ENCODE measurements at places on chromosomes 5 and 9.

DNA sequence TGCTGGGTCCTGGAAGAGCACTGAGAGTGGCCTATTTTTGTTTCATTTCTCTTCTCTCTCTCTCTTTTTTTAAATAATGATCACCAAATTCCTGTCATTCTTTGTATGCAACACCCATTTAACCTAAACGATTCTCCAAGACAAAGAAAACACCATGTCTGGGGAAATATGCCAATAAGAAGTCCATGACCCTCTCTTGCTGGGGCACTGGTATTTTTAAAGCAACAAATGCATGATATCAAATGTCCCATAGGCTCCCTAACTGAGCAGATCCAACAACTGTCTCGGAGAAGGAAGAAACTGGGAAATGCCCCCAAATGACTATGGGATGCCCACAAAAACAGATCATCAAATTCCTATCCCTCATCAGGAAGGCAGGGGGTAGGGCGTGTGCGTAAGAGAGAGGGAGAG, 567.4 kb downstream of the CCDC171 start:
- DNase-seq = no peak

DNA sequence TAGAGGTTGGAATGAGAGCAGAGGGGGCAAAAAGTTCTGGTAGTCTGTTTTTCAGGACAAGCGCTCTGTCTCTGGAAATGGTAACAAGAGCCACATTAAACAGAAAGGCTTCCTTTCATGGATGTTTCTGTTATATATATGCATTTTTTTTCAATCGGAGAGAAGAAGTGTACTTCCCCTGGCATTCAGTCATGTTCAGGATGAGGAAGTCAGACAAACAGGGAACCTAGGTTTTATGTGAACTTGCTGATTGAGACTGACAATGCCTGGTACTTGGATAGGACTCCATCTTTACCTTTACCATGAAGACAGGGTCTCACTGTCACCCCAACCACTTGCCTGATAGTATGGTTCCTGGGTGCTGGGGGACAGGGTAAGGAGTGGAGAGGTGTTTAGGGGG, 30.1 kb upstream of the ZBED3 start:
- peak; percentile 72 for DNase-seq

GRCh38 chr5:172102913-172103626, 85.0 kb downstream of the STK10 start:
- DNase-seq = no peak

DNA sequence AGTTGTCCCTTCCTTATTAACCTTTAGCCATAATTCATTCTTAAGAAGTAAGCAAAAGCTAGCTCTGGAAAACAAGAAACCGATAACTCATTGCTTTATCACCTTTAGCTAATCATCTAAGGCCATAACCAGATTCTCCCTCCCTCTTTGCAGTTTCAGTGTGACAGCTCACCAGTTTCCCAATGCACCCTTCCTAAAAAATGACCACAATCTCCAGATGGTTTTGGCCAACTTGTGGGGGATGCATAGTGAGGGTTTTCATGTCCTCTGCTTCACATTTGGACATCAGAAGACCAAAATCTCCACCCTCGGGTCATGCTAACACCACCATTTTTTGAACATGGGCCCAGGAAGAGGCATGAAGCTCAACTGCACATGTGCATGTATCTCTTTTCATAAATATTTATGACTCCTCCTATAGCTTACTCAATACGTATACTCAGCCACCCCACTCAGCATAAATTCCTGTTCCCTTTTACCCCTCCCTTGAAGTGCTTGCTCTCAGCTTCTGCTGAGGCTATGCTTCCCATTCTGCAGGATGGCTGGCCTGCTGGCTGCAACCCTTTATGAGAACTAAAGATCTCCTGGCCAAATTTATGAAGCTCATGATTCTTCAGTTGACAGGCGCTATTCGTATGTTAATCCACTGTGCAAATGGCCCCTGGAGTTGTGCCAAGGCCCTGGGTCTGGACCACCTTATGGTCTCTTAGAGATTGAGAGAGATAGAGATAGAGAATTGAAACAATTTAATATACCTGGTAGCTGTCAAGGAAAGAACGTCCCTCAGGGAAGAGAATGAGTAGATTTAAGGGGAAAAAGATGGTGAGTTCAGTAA, 14.8 kb downstream of the PPP3R2 start:
- DNase-seq = peak; percentile 84

- peak; percentile 35 for DNase-seq
These were observed 3.1 kb upstream of the AHRR start for GRCh38 chr5:318341-318897.

- no peak for DNase-seq
These were observed at the start of gene HSPB3 for GRCh38 chr5:54455413-54456157. Gene HSPB3 (plus strand): TSS chr5:54455699. CDS start chr5:54455790, 91 bp downstream.

GRCh38 chr5:50535393-50535792, 94.3 kb upstream of the EMB start:
- DNase-seq = no peak

DNA sequence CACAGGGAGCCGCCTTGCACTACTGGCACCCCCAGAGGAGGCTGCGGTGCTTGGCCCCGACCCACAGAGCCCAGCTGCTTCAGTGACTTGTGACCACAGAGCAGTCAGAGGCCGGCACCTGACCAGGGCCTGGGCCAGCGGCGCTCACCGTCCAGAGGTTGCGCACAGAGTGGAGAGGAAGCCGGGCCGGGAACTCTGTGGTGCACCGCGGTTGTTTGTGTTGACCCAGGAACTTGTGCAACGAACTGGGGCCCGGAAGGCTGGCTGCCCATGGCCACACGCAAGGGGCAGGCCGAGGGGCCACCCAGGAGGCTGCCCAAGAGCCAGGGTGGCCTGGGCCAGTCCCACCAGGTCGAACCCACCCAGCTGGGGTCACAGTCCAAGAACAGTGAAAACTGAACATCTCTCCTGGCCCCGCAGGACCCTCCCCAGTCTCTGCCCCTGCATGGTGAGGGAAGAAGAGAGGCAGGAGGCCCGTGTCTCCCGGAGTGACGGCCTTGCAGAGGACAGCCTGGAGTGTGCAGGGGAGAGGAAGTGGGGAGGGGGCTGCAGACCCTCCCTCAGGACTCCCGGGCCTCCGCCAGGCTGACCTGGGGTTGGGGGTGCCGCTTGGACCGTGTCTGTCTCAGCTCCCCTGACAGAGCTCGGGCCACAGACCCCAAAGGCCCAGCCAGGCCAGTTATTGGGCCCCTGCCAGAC, 42.8 kb upstream of the EGFL7 start:
- DNase-seq = peak; percentile 95

GRCh38 chr5:52817818-52818217, 30.1 kb downstream of the ITGA1 start:
- no peak for DNase-seq

GRCh38 chr9:104826079-104826775, 62.3 kb downstream of the NIPSNAP3B start:
- no peak for DNase-seq

DNA sequence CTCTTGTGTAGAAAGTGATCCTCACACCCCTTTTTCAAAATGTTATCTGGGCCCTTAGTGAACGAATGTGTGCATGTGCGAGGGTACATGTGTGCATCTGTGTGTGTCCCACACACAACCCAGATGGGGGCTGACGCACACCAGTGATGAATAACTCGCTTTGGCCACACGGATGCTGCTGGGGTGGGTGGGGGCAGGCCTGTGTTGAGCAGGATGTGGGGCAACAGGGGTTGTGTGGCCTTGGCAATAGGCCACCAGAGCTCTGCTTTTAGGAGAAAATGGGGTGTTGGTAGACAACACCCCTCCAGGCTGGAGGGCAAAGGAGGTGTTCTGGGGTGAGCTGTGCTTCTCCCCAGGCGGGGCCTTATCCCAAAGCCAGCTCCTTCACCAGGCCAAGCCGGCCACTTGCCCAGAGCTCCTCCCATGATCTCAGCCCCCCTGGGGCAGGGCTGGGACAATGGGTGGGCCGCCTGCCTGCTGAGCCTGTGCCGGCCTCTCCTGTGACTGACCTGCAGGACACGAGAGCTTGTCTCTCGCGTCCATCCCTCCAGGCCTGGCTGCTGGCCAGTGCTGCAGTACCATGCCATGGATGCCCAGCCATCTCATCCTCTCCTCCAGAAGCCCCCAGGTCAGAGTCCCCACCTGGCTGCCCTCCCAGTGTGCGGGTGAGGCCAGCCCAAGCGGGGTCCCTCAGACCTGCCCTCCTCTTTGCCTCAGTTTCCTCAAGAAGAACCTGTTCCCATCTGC, 1.7 kb downstream of the DBN1 start:
- DNase-seq = no peak

GRCh38 chr5:90519081-90519480, 10.3 kb downstream of the LYSMD3 start:
- DNase-seq = no peak

DNA sequence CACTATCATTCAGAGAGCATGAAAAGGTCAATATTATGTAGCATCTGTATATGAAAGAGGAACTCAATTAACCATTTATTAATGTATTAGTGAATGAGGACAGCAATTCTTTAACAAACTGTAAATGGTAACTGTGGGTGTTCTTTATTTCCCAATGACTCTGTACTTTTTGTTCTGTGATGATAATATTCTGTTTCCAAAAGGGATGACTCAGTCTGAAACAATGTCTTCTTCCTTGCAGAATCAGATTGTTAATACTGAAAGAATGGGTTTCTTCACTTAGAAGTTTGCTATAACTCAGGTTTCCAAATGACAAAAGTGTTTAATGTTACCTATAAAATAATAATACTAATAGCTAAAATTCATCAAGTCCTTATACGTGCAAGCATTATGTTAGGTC, 1518.7 kb upstream of the WWC1 start:
- no peak for DNase-seq

DNA sequence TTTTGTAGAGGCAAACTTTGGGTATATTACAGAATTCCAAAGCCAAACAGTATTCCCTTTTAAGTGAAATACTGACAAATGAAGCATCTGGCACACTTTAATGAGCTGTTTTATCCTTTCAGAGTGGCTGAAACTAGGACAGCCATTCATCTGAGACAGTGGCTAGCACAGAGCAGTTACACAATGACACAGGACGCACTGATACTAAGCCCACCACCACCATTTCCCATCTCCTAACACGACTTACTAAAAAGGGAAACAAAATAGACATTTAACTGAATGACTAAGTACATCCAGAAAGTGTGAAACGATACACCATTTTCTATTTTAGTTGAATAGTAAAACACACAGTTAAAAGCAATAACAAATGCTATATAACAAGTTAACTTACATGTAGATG, 120.4 kb upstream of the RETREG1 start:
- DNase-seq = no peak

GRCh38 chr9:8750639-8751051, 951.1 kb upstream of the DMAC1 start:
- DNase-seq = no peak

DNA sequence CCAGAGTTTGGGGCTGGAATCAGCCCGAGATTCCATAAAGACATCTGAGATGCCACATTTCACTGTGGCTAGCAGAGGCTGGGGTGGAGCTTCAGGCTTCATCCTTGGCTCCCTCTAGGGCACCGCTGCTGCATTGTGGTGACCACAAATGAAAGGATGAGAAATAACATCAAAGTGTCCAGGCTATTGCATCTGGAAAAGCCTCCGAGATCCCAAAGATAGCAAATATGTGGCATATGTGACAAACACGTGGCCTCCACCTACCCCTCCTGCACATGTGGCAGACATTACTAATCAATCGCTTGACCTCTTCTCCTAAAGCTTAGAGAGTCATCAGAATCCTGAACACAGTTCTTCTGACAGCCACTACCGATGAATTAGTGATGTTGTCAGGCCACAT, 4.5 kb downstream of the SPARC start:
- no peak for DNase-seq

GRCh38 chr9:107131108-107131799, 151.8 kb upstream of the RAD23B start:
- no peak for DNase-seq

- DNase-seq = no peak
These were observed 115.7 kb downstream of the ESM1 start for GRCh38 chr5:54869691-54870090.

DNA sequence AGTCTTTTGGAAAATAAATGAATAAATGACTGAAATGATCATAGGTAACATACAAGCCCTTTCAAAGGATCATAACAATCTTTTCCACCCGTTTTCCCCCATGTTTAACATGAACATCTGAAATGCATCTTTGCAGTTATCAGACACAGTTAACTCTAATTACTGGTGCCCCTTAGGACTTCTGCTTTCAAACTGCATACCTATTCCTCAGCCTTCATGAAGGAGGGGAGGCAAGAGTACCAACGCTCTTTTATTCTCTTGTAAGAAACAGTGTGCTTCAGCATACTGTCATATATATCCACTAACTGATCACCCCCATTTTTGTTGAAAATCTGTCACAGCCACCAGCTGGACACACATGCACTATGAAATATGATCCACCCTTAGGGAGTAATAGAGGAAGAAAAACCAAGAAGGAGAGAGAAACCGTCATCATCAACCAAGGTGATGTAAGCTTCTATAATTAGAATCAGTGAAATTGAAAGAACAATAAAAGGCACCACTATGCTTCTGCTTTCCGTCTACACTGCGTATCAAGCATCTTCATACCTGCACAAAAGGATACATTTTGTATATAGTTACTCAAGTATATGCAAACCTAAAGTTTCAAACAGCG, 98.7 kb downstream of the RAPGEF6 start:
- peak; percentile 79 for DNase-seq

GRCh38 chr5:10562201-10563109, 1.4 kb upstream of the ANKRD33B start:
- DNase-seq = peak; percentile 55

- DNase-seq = peak; percentile 17
These were observed 24.0 kb downstream of the CSF1R start for GRCh38 chr5:150062216-150062922.

GRCh38 chr9:127684576-127684975, 22.2 kb upstream of the CFAP157 start:
- no peak for DNase-seq

- DNase-seq = no peak
These were observed 6.5 kb downstream of the CDO1 start for GRCh38 chr5:115809946-115810345.

- no peak for DNase-seq
These were observed 205.2 kb downstream of the FSTL4 start for GRCh38 chr5:133406977-133407632.

DNA sequence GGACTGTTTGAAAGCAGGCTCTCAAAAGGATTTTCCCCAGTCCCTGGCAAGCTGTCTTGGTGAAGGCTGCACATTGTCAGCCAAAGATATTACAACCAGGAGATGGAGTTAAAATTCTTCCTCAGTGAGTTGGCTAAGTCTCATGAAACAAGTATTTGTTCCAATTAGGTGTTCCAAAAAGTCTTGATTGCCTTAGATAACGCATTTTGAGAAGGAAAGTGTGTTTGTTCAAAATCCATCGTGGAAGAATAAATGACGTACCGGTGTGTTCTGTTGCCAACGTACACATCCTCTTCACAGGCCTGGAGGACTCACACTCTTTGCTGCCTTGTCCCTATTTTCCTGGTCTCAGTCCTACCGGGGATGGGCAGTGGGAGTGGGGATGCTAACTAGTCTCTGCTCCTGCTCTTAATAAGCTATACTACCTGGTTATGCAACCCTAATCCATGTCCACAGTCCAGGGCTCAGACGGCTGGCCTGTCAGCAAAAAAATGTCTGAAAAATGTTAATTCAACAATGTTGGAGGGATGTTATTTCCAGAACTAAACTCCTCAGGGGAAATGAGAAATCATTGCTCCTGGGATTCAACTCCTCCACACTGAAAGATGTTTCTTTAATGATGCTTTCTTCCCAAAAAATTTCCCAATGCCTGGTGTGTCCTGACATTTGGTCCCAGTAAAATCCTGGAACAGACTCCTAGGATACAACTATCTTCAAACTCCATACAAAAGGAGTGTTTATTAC, 175.3 kb upstream of the KLF9 start:
- DNase-seq = no peak

Measured in suppressor macrophage (primary cell).